ENCODE measurements at places on chromosomes 6 and 20.

DNA sequence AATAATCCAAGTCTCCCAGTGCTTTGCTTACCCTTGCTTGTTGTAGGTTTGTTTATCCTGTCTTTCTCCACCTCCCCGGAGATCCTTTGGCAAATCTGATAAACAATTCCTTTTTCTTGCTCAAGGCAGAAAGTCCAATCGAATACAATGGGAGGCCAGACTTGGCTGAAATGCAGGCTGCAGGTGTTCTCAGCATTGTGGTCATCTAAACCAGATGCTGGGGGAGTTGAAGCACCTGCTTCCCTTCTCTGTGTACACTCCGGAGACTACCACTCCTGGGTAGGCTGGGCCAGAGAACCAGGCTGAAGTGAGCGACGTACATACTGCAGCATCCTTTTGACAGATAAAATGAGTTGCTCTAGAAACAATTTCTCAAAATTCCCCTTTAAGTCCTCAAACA is 82.6 kb upstream of the PREP start:
- DNase-seq, result no peak

DNA sequence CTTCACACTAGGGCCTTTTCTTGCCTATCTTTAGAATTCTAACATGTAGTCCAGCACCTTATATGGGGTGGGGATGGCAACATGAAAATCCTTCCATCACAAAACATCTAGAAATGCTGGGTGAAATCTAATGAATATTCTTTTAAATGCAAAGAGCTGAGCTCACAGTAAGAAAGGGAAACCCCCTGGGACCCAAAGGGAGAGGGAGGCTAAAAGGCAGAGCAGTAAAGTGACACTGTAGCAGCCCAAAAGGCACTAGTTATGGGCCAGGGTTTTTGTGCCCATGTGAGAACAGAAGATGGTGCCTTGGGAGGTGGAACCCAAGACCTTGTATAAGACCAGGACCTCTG is 66.7 kb downstream of the TRAM2 start:
- DNase-seq, result no peak

- DNase-seq, result peak; percentile 81
Observed at GRCh38 chr6:142838821-142839685, 105.9 kb downstream of the HIVEP2 start.

DNA sequence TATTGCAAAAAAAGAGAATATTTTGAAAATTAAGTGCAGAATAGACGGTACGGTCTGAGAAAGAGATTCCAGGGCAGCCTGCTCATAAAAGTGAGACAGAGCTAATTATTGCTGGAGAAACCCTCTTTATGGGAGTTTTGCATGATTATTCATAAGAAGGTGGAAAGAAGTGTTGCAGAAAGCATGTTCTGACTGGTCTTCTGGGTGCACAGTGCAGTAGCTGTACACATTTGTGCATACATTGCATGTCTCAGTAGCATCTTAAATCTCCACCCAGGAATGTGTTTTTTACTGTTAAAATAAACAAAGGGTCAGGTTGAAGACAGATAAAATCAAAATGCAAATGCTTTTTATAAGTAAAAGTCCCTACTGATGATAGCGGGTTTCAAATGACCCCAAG is 1813.6 kb upstream of the DEFB115 start:
- DNase-seq, result no peak

DNA sequence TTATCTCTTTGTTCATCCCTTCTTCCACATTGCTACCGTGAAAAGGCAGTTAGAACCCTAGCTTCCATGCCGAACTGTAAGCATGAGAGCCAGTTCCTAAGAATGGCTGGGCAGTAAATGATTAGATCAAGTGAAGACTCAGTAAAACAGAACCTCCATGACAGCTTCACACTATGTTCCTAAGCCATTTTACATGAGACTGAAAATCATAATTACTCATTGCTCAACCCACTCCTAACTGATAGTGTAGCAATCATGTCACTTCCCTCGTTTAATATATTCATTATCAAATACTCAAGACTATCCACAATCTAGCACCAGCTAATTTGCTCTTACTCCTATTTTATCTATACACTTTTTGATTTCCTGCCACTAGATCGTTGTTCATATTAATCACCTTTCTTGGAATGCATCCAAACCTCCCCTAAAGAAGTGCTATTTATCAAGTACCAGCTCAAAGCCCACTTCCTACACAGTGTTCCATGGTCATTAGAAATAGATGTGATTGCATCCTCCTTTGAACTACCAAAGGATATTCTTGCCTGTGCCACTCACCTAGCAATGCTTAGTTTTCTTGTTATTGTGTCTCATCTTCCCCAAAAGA is 6.0 kb downstream of the TMEM30A start:
- peak; percentile 11 for DNase-seq

GRCh38 chr20:34952671-34953070 is 2.9 kb downstream of the GSS start:
- DNase-seq, result no peak

- DNase-seq, result no peak
Observed at GRCh38 chr20:19338380-19338779, 125.9 kb downstream of the SLC24A3 start.

DNA sequence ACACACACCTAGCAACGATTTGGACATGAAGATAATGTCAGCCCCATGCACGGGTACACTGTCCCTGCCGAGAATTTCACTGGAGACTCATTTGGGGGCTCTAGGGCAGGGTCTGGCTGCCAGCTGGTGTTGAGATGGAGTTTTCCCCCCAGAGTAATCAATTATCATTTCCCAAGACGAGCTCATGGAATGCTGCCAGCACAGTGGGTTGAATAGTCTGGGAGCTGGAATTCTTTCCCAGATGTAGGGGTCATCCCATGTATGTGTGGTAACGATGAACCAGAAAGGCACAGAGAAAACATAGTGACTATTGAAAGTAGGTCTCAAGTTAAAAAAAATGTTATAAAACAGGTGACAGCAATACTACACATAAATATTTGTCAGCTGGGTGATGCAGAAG is 579.9 kb downstream of the MAFB start:
- DNase-seq, result no peak

DNA sequence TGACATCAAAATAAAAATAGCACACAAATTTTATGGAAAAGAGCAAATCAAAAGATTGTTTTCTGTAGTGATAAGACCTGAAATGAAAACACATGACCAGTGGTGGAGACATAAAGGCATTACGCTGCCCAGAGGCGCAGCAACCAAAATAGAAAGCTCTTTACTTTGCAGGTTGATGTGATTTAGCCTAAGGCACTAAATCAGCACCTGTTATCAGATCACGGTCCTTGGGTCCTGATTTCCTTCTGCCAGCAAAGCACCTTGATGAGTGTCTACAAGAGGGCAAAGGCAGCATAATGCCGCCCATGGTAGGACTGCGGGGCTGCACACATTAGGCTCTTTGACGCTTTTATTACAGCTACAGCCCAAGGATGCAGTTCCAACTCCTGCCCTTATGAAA is 19.3 kb upstream of the RAMACL start:
- DNase-seq, result no peak

DNA sequence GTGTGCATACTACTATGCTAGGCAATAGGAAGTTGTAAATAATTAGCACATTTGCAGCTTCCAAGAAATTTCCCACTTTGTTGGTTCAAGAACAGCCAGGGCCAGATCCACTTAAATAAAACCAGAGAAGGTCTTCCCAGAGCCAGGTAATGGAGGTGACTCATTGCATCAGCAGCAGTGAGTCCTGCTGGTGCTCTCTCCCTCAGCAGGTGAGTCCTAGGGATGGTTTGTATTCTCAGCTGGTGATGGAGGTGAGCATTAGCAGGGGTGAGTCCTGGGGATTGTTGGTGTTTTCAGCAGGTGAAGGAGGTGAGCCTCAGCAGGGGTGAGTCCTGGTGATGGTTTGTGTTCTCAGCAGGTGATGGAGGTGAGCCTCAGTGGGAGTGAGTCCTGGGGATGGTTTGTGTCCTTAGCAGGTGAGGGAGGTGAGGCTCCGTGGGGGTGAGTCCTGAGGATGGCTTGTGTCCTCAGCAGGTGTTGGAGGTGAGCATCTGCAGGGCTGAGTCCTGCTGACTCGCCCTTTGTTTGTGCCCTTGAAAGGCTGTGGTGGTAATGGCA is 232.8 kb upstream of the EXOC2 start:
- no peak for DNase-seq

- DNase-seq, result no peak
Observed at GRCh38 chr20:56986931-56987720, 279.3 kb downstream of the BMP7 start.

DNA sequence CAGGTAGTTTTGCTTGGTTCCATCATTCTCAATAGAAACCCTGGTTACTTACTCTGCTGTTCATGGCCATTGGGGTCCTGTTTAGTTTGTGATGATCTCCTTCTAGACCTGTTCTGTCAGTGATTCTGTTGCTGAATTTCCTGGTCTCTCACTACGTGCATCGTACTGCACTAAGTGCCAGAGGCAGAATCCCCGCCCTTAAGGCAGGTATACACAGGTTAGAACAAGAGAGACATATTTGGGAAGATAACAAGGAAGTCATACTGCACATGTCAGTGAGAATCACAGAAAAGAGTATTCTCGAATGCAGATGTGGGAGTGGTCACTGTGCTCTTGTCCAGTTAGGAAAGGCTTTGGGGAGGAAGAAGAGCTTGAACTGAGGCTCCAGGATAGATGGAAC is 148.1 kb upstream of the MYLIP start:
- DNase-seq, result no peak

GRCh38 chr20:22921595-22922421 is 113.3 kb upstream of the SSTR4 start:
- DNase-seq, result no peak

DNA sequence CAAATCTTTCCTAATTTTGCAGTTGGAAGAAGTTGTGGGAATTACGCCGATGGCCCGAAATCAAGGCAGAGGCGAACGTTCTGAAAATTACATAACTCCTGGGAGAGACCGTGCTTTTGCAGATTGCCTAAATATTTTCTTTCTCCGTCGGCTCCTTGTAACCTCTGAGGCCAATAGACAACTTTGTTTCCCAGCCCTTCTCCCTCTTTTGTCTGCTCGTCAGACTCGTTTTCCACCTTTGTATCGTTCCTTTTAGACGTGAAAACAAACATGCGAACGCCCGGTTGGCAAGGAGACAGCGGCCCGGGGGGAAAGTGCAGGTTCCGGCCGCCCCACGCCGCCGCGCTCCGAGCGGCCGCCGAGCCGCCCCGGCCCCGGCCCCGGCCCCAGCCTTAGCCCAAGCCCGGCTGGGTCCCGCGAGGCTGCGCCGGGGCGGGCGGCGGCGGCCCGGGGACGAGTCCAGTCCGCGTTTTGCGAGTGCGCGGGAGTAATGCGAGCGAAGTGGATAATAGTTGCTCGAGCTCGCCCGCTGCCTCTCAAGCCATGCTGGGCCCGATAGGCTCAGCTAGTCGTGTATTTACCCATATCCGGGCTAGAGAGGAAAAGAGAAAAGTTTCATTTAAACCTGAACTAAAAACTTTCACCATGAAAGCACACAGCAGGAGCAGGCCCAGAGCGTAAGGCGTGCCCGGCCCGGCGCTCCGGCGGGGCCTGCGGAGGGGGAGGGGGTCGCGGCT is at the start of gene ARID1B:
ARID1B (plus strand) TSS at position 539 of the 737 bp plus-strand sequence. CDS start 303 bp downstream, outside the sequence.
- DNase-seq, result peak; percentile 87

GRCh38 chr6:134623401-134623800 is 305.5 kb upstream of the SGK1 start:
- DNase-seq, result no peak

- peak; percentile 64 for DNase-seq
Observed at GRCh38 chr6:41278699-41279405, 7.6 kb downstream of the TREM1 start.

DNA sequence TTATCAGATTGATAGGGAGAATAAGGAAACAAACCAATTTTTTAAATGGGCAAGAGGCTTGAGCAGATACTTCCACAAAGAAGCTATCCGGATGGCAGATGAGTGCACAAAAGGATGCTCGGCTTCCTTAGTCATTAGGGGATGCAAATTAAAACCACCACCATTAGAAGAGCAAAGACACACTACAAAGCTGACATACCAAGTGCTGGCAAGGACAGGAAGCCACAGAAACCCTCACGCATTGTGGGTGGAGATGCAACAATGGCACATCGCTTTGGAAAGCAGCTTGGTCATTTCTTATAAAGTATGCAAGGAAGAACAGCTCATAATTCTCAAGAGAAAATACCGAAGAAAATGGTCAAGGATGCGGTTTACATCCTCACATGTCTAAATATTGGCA is 19.8 kb downstream of the BFSP1 start:
- DNase-seq, result no peak

- peak; percentile 15 for DNase-seq
Observed at GRCh38 chr6:162798546-162799266, 70.9 kb downstream of the PACRG start.

DNA sequence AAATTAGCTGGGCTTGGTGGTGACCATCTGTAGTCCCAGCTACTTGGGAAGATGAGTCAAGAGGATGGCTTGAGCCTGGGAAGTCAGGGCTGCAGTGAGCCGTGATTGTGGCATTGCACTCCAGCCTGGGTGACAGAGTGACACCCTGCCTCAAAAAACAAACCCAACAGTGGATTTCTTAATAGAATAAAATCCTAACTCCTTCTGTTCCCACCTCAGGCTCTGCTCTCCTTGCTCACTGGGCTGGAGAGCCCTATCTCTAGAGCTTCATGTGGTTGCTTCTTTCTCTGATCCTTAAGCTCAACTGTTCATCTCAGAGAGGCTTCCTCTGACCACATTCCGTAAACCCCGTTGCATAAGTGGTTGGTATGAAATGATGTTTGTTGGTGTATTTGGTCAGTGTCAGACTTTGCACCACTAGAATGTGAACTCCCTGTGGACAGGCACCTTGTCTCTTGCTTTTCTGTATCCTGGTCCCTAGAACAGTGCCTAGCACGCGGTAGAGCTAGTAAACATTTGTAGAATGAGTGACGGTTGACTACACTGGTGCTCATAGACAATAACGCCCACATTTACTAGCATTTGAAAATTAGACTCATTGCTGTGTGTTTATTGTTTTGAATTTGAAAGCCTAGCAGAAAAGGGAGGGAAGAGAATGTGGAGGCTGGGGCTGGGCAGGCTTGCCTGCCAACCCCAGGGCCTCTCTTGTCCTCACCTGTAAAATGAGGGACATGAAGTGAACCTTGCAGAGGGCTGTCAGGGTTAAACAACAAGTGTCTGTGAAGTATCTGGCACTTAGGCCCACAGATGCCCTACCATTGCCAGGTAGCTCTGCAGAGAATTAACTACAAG is 4.2 kb downstream of the MAPRE1 start:
- DNase-seq, result no peak

GRCh38 chr20:38873050-38873581 is 53.1 kb upstream of the FAM83D start:
- peak; percentile 90 for DNase-seq

GRCh38 chr6:24454452-24454851 is 34.9 kb downstream of the GPLD1 start:
- no peak for DNase-seq

DNA sequence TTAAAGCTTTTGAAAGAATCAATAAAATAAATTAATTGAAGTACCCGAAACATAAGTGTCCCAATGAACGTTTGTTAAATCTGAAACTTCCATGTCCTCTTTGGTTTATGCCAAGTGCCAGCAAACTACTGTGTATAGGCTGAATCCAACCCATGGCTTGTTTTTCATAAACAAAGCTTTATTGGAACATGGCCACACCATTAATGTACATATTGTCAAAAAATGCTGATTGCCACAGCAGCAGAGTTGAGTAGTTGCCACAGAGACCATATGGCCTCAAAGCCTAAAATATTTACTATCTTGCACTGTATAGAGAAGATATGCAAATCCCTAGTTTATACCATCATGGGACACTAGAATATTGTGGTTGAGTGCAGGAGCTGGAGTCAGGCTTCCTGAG is 406.1 kb downstream of the MAFB start:
- no peak for DNase-seq

Data from CD4-positive, alpha-beta T cell treated with Interleukin-4 for 4 hours (primary cell).